ENCODE measurements at places on chromosomes 12 and 14.

GRCh38 chr14:63224196-63224595 lies 20.0 kb downstream of the RHOJ start:
- DNase-seq: no peak

GRCh38 chr14:80095623-80096022 lies 115.7 kb downstream of the DIO2 start:
- no peak for DNase-seq

- DNase-seq: no peak
These were observed 123.7 kb upstream of the TMTC1 start for GRCh38 chr12:29907461-29907860.

DNA sequence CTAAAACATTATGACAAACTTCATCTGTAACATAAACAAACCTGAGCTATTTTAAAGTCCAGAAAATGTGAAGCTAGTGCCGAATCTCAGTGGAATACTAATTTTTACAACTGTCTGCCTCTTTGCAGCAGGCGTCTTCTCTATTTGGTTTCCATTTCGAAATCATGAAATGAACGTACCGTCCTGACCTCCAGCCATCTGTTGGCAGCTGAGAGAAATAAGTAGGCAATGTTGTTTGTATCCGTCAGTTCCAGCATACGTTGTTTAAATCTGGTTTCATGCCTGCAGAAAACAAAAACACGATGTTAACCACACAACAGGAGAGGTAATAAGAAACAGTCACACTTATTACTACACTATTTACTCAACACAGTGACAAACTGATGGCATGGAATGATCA lies 54.3 kb upstream of the KCNJ8 start:
- no peak for DNase-seq

Measured in central memory CD4-positive, alpha-beta T cell (primary cell).